ENCODE measurements at places on chromosomes 2 and 18. TPM values are rescaled to one million over a fixed set of nuclear protein-coding genes. Genes with fewer than 3 reads are reported as not detected.

- DNase-seq = no peak
Measured at GRCh38 chr2:205726506-205726905, 44.2 kb downstream of the NRP2 start.

- DNase-seq = no peak
Measured at GRCh38 chr2:238290091-238290509, 1.7 kb upstream of the PER2 start.

DNA sequence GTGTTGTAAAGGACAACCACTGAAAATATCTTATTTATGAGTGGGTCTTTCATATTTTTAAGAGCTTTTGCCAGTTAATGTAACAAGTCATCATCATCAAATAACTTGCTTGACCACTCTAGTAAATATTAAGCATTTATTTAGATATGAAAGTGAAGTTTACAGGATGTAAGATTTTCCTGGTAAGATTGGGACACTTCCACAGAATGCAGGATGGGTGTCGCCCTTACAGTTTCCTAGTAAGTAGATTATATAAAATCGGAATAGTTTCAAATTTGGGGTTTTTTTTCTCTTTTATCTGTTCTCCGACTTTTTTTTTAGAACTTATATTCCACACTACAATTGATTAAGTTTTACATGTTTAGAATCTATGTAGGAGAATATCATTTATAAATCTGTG is 14.8 kb upstream of the SLC40A1 start:
- DNase-seq = no peak

DNA sequence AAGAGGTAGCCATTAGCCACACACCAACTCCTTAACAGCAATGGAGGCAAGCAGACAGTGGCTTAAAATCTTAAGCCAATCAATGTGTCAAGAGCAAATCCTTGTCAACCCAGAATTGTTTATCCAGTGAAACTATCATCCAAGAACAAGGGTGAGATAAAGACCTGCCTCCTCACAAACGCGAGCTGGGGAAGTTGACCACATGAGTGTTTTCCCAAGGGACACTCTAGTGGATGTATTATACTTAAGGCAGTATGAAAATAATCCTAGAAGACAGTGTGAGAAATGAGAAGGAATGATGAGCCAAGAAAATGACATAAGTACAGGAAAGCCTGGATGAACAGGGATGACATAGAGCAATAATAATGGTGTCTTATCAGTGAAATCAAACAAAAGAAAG is 209.6 kb downstream of the TWIST2 start:
- DNase-seq = no peak

DNA sequence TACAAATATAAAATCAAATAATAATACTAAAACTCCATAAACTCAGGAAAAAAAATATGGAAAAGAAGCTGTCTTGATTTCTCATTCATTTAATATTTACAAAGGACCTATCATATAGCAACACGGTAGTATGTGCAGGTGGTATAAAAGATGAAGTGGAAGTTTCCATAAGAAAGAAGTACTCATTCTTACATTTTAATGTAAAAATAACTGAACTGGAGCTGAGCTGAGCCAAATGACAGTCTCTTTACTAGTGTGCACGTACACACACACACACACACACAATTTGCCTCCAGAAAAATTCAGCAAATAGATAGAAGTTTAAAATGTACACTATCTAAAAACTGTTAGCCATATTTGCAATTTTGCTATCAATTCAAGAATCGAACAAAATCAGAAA is 54.1 kb downstream of the ASXL2 start:
- DNase-seq = no peak

DNA sequence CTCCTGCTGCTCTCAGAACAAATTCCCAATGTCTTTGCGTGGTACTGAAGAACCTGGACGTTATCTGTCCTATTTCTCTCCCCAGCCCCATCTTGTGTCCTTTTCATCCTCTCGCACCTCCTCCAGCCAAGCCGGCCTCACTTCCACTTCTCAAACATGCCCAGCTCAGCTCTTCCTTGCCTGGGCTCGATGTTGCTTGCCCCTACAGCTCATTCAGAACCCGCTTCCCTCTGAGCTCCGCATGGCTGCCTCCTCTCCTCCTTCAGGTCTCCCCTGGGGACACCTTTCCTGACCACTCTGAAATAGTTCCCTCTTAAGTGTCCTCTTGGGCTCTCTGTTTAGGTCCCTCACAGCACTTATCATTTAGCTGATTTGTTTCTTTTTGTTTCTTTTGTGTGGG is 6.7 kb upstream of the SMARCAL1 start:
- DNase-seq = no peak

DNA sequence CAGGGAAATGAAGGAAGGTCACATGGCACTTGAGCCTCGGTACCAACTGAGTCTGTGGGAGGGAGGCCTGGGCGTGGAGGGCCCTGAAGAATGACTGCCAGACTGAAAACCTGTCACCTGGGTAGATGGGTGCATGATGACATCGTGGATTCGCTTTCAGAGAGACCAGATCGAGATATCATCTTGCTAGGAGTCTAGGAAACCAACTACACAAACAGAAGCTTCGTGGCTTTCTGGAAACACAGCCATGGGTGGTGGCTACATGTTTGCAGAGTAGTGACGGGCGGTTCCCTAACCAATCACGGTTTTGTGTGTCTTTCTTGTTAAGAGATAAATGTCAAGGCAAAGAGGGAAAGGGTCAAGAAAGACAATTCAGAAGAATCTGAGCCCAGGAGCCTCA is 155.0 kb downstream of the EIPR1 start:
- DNase-seq = no peak

DNA sequence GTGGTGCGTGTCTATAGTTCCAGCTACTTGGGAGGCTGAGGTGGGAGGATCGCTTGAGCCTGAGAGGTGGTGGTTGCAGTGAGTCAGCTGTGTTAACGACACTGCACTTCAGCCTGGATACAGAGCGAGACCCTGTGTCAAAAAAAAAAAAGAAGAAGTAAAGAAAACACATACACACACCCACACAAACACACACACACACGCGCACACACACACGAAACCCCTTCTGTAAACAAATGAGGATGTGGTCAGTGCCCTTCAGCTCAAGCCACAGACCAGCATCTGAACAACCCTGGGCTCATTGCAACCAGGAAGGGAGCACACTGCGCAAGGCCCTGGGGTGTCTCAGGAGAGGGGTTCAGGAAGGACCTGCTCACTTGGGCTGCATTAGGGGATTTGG is 47.9 kb upstream of the KCNF1 start:
- no peak for DNase-seq

DNA sequence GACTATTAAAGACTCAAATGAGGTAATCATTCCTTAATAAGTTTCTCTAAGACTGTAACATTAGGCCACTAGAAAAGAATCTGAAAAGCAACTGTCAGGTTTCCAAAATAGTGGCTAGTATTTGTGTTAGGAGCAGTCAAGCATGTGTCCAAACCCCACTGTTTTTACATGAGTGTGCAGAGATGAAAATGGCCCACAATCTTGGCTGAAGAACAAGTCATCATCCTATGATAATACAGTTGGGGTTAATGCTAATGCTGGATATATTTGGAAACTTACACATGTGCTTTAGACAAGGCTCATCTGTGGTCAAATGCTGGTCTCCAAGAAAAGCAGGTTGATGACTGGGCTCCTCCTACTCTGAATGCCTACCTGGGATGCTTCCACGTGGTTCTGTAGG is 73.6 kb downstream of the MAIP1 start:
- DNase-seq = no peak

GRCh38 chr2:29481313-29481712 is 366.1 kb downstream of the CLIP4 start:
- no peak for DNase-seq

GRCh38 chr2:18799397-18799796 is 210.0 kb upstream of the NT5C1B start:
- DNase-seq = no peak

DNA sequence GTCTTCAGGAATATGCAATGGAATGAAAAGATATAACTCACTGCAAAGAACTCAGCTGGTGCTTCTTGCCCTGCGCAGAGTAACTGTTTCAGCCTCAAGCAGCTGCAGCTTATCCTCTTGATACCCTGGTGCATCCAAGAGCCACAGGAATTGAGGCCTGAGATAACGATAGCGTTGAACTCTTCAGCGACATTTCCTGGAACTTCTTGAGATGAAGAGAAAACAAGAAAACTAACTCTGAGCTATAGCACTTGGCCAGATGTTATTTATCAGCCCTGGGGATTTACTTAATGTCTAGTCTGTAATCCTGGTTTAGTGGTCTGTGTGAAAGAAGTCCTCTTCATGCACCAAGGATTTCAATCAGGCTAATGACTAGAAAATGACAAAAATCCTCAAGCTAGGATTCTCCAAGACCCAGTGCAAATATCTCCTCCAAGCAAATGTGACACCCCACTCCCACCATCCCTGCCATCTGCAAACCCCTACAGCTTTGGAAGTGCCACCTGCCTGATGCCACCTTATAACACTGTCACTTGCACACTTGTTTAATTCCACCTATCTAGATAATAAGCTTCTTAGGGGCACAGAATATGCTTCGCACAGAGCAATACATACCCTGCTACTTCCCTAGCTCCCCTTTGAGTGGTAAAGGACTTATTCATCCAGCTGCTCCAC is 40.6 kb downstream of the EHD3 start:
- DNase-seq = no peak

DNA sequence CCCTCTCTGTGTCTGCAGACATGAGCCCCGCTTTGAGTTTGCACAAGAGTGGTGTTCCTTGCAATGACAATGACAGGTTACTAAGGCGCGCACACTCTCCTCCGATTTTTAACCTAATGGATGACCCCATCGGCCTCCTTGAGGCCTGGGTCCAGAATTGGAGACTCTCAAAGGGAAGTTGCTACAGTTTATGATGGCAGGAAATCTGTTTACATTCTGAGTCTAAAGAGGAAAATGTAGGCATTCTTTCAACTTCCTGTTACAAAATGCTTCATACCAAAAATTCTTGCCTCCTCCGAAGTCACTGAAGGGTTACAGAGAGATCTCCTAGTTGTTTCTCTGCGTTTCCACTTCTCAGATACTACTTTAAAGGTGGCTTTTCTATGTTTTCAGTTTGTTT is 225.3 kb upstream of the AGAP1 start:
- no peak for DNase-seq

DNA sequence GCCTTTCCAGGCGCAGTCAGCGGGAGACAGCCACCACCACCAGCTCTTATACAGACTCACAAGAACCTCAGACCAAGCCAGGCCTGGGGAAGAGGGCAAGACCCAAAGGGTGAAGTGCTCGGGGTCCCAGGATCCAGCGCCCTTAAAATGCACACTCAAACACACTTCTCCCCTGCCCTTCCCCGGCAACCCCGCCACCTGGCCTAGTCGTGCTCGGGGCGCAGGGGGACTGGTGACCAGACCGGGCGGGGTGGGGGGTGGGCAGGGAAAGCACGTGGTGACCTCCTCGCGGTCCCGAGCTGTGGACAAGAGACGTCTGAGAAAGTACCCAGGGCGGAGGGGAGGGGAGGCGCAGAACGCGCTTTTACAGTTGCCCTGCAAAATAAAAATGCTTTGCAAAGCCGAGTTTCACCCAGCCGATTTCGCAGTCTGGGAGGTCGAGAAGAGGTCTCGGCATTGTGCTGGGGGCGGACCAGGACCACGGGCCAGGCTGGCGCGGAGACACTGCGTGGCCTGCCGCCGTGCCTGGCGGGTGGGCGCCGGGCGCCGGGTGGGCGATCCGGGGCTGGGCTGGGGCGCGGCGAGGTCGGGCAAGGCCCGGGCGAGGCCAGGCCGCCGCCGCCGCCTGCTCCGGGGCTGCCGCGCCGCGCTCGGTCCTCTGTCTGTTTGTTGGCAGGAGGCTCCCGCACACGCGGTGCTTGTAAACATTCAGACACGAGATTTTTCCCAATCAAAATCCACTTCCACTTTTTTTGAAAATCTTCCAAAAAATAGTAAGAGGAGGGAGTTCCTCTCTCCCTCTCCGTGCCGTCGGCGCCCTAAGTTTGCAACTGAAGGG is 2.0 kb downstream of the BCL11A start:
- DNase-seq = no peak

GRCh38 chr18:12656605-12656937 is 1.3 kb downstream of the SPIRE1 start:
- no peak for DNase-seq

GRCh38 chr18:42039396-42039795 is 84.4 kb downstream of the PIK3C3 start:
- no peak for DNase-seq

DNA sequence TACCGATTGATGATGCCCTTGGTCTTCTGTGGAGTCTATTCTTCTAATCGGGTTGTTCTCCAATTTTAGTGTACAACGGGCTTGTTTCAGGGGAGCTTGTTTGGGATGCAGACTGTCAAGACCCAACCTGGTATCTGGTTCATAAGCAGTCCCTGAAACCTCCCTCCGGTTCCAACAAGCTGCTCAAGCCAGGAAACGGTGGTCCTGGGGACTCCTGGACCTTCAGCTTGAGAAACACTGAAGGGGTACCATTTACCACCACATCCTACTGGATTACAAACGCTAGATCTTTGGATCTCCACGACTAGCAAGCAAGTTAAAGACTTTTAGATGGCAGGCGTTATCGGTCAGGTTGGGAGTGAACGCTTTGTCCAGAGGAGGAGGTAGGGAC is 2.0 kb downstream of the BCL2 start:
- DNase-seq = no peak

DNA sequence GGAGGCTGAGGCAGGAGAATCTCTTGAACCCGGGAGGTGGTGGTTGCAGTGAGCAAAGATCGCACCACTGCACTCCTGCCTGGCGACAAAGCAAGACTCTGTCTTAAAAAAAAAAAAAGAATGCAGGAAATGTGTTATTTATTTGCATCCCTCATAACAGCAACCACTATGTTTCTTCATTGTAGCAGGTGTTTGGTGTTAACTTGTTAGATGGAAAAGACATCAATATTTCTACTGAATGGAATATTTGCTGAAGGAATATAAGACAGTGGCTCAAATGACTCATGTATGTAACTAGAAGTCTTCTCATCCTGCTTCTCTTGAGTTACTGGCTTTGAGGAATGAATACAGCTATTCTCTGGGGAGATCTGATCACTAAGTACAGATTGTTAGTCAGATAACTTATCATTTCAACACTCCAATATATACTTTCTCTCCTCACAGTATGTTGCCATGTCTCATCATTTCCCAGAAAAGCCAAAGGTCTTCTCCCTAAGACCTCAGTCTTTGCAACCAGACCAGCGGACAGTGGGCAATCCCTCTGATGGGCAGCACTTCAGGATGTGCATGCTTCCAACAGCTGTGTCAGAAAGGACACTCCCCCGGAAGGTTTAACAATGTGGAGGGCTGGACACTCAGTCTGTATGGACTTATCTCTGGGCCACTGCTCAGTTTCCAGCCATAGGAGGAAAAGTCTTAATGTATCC is 104.4 kb upstream of the STK17B start:
- no peak for DNase-seq

- no peak for DNase-seq
Measured at GRCh38 chr2:18959952-18960717, 370.8 kb upstream of the NT5C1B start.

The SLC35F5 gene
- polyA plus RNA-seq = 56.5 TPM

The CIDEA gene
- polyA plus RNA-seq = not detected

The DSG2 gene
- 4.9 TPM for polyA plus RNA-seq

The NIF3L1 gene
- 17.9 TPM for polyA plus RNA-seq

The GPR39 gene
- polyA plus RNA-seq = 0.20 TPM

The HES6 gene
- 19.5 TPM for polyA plus RNA-seq

The TXNDC2 gene
- polyA plus RNA-seq = 0.05 TPM

The EMILIN1 gene
- polyA plus RNA-seq = 61.4 TPM

The UGT1A7 gene
- polyA plus RNA-seq = not detected

The SLC23A3 gene
- polyA plus RNA-seq = 1.3 TPM

Measured in forelimb muscle (tissue), 1 donor.